Endothelial cell (in vitro differentiated cells): ENCODE measurements at places on chromosomes 3 and 15.
A peak's percentile ranks its signal among the peaks of the same experiment; 100 is the strongest.

DNA sequence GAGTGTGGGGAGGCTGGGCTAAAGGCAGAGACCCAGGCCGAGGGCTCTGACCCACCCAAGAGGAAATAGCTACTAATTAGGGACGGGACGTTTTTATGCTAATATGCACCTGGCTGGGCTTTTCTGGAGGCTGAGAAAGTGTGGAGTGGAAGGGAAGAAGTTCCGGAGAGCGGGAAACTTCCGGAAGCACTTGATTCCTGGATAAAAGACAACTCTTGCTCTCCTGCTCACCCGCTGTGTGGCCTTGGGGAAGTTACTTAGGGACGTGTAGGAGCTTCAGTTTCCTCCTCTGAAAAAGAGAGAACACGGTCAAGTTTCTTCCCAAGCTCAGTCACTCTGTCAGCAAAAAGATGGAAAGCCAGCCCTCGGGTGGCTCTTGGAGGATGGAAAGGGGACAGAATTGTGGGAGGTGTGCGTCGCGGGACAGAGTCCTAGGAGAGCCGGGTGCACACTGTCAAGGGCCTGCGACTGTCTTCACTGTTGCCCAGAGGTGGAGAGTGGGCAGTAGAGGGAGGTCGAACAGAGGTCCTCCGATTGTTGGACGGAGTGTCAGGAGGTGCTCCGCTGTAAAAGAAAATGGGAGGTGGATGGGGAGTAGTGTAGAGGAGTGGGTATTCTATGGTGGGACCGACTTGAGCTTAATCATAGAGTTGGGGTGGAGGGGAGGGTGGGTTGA lies 43.2 kb downstream of the EPHB3 start:
- DNase-seq: no peak

GRCh38 chr3:36494461-36495109 lies 114.3 kb downstream of the STAC start:
- DNase-seq: no peak

DNA sequence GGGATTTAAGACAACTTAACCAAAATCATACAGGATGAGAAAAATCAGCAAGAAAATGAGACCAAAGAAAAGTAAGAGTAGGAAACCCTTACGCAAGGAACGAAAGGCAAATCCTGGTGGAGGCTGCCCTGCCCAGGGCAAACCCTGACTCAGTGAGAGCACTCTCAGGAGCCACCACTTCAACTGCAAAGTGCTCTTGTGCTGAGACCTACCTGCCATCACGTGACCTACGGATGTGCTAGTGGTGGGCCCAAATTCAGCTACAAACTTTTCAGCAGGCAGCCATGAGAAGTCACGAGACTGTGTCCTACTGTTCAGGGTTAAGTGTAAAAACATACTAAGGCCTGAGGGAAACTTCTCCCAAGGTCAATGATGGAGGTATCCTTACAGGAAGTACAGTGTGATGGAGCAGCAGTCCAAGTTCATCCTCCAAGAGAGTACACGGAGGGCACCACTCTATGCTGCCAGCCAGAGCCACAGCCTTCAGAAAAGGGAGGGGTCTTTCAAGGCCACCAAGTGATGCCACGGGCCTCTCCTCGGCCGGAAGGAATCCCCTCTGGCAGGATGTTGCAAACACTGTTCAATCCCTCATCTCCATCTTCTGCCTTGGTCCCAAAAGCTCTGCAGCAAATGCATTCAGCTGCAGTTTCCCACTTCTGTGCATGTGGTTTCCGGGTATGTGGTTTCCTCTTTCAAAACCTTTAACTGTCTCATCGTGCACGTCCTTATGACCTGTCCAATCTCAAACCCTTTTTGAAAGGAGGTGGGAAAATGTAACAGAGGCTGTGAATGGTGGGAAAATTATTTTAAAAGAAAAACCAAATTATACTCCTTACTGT lies 9.5 kb downstream of the CHSY1 start:
- DNase-seq: no peak

- no peak for DNase-seq
Observed at GRCh38 chr15:35013370-35013769, 25.3 kb upstream of the ZNF770 start.

DNA sequence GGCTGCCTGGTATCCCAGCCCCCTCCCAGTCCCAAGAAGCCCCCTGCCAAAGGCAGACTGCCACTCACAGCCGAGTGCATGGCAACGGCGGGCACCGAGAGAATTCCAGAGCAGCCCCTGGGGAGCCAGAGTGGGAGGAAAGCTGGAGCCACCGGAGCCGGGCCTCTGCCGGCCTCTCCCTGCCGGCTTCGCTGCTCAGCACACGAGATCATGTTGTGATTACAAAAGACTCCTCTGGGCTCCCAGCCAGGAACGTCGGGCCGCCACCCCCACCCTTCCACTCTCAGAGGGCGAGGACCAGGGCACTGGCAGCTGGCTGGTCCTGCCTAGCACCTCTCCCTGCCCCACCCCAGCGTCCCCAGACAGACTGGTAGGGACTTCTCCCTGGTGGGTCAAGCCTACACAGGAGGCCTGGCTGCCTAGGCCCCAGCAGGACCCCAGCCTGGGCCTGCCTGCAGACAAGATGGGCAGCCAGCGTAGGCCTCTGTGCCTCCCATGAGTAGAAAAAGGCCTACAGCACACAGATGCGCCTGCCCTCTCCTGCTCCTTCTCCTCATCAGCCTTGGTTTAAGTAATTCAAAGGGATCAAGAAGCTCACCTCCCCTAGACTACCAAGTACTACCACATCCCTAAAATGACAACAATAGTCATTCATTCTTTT lies at the start of gene CCDC9B:
CCDC9B (minus strand) TSS at position 200 of the 661 bp plus-strand sequence; CDS start at position 80, 120 bp downstream.
- DNase-seq: no peak

GRCh38 chr15:35914573-35914972 lies 368.6 kb upstream of the DPH6 start:
- DNase-seq: no peak

DNA sequence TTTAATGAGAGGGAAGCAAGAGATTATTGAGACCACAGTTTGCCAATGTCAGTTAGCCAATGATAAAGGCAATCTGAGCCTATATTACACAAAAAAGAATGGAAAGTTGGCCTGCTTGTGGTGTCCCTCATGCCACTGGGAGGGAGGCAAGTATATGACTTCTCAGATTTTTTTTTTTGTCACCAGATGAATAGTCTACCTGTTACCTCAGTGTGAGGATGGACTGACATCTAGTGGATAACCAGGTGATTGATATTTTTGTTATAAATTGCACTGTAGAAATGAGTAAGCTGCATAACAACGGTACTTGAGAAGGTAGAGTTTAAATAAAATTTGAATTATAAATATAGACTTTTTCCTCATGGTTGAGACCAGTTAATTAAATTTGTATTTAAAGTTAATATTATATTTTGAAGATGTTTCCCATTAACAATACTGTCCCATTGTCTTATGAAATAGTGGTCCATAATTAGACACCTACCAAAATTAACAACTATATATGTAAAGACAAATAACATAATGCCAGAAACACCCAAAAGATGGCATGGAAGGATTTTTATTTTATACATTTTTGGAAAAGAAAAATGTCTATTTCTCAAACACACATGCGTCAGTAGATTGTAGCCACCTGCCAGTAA lies 237.8 kb upstream of the GADL1 start:
- peak; percentile 5 for DNase-seq

GRCh38 chr3:156790156-156790555 lies 36.0 kb upstream of the LEKR1 start:
- DNase-seq: no peak

GRCh38 chr3:23874359-23875112 lies 42.3 kb downstream of the NKIRAS1 start:
- DNase-seq: no peak

- DNase-seq: no peak
Observed at GRCh38 chr15:59432389-59432788, 5.6 kb upstream of the FAM81A start.

DNA sequence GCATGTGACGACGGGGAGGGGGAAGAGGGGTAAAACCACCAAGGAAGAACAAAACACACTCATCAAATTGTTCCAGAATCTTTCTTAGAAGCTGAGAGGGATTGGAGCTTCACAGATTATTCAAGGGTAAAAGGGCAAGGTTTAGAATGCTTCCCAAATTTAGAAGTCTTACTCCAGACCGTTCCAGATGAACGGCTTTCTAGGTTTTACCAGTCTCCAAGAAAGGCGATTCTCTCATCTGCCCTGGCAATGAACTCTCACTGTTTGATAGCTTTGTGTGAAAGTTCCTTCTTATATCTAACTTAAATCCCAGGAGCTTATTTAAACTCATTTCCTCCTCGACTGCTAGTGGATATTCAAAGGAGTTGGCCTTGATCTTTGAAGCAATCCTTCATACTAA lies 124.3 kb upstream of the PRICKLE2 start:
- no peak for DNase-seq

- no peak for DNase-seq
Observed at GRCh38 chr15:41161336-41161735, 45.3 kb upstream of the INO80 start.

DNA sequence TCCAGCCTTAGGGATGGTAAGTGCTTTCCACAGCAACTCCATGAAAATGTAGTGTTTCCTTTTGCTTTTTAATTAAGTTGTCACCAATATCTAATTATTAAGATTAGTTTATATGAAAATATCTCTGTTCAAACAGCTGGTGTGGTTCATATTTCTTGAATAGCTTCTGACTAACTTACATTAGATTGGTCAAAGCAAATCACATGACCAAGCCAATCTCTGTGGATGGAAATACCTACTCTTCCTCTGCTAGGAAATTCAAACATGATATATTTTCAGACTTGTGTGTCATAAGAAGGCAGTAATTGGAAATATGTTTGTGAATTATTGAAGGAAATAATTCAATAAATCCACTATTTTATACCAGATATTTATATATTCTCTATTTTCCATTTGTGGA lies 54.6 kb upstream of the CADM2 start:
- DNase-seq: no peak

- no peak for DNase-seq
Observed at GRCh38 chr3:16871915-16872842, 12.6 kb upstream of the PLCL2 start.

DNA sequence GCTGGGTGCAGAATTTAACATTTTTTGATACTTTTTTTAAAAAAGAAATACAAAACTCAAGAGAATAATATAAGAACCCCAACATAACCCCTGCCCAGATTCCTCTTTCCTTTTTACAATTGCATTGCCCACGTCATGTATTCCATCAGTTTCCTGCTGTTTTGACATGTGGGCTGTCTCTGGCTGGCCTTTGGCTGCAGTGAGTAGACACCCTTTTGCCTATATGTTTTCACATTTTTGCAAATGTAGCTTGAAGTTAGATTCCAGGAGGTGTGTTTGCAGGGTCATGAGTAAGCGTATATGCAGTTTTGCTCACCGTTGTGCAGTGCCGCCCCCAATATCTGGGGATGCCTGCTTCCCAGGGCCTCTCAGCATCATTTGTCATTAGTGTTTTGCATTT lies 28.0 kb upstream of the ATP10A start:
- no peak for DNase-seq

DNA sequence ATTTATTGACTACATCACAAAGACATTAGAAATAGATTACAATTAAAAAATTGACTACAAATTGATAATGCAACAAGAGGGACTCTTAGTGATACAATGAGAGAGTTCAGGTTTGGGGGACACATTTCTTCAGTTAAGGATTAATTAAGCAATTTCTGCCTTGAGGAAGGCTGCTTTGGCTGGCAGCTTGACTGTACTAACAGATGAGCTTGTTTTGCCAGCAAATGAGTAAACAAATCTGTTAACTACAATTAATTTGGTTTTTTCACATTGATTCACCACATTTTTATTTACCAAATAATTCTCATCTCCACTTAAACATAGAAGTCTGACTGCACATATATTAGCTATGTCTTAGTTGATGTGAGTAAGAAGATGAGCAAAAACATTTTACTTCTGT lies 183.6 kb upstream of the ZNF385D start:
- no peak for DNase-seq

- no peak for DNase-seq
Observed at GRCh38 chr3:3744826-3745225, 54.4 kb upstream of the LRRN1 start.

DNA sequence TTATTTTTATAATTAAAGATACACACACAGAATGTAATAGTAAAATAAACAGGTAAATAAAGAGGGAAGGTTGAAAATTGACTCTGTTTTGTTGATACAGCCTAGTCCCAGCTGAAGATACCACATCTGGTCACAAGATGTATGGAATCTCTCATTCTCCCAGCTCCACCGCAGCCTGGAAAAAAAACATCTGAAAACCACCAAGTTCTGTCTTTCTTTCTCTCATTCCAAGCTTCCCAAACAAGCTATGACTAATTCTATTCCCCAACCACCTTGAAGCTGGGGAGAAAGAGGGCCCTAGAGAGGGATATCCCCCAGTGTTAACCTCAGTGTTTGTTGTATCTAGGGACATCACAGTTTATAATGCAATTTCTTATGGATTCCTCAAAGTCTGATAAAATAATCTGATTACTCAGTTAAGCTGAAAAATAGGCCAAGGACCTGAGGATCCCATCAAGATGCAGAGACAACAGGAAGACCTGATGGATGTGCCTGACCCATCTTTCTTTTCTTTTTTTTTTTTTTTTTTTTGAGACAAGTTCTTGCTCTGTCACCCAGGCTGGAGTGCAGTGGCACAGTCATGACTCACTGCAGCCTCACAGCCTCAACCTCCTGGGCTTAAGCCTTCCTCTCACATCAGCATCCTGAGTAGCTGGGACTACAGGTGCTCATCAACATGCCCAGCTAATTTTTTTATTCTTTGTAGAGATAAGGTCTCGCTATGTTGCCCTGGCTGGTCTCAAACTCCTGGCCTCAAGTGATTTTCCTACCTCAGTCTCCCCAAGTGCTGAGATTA lies 38.1 kb downstream of the SRGAP3 start:
- DNase-seq: no peak

DNA sequence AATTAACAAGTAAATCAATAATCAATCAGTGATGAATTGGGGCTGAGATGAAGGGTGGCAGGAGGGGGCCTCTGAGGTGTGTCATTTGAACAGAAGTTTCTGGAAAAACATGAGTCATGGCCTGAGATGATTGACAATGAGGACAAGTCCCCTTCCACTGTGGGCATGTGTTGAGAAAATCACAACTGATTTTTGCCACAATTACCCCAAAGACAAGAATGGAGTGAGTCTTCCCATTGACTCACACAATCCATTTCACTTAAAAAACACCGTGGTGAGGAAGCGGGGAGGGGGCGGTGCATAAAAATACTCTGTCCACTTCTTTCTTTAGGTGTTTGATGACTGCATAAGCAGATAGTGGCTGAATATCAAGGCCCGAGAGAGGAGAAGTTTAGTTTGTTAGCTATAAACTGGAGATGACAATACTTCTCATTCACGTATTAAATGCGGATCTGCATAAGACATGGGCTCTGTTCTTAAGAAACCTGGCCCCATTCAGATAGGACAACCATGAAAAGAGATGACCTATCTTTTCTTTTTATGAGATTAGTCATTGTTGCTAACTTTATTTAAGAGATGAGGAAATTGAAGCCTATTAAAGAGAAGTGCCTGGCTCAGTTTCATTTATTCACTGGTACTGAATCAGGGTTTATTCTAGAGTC lies 34.7 kb downstream of the SHC4 start:
- no peak for DNase-seq

DNA sequence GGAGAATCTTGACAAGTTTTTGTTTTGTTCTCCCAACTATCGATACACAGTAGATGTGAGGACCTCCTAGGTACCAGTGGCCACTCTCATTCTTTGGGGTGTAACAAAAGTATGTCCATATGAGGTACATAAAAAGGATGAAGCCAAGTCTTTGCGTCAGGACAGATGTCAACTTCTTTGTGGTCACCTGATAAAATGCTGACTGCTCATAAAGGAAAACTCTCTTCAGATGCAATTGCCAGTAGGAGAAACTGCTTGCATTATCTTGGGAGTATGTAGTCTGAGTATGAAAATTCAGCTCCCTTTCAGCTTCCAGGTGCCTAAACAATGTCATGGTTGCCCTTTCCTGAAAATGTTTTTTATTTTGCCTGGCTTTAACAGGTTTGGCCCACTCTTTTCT lies 123.8 kb upstream of the GOLIM4 start:
- no peak for DNase-seq

- DNase-seq: no peak
Observed at GRCh38 chr15:51302480-51302879, 35.9 kb downstream of the CYP19A1 start.
